CD4-positive, alpha-beta T cell treated with Interferon alpha-2 for 1 hour (primary cell): ENCODE measurements at places on chromosomes 7 and 10.

- no peak for DNase-seq
Measured at GRCh38 chr10:89566095-89566950, 30.9 kb upstream of the SLC16A12 start.

GRCh38 chr10:121313119-121313875 is 284.9 kb downstream of the FGFR2 start:
- no peak for DNase-seq

GRCh38 chr10:118670472-118671124 is 75.2 kb upstream of the PRLHR start:
- DNase-seq: no peak

DNA sequence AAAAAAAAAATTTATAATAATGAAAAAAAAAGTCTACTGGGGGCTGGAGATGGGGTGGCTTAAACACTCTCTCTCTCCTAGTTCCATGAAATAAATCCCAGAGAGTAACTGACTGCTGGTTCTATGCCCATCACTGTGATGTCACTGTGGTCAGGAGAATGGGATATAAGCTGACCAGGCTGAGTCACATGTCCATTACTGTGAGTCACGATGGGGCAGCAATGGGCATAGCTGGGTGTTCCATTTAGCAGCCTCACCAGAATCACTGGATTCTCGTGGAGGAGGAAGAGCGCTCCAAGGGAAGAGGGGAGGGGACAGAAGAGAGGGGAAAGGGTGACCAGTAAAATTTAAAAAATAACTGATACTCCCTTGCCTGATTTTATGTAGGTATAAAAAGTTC is 37.1 kb downstream of the MASTL start:
- no peak for DNase-seq

DNA sequence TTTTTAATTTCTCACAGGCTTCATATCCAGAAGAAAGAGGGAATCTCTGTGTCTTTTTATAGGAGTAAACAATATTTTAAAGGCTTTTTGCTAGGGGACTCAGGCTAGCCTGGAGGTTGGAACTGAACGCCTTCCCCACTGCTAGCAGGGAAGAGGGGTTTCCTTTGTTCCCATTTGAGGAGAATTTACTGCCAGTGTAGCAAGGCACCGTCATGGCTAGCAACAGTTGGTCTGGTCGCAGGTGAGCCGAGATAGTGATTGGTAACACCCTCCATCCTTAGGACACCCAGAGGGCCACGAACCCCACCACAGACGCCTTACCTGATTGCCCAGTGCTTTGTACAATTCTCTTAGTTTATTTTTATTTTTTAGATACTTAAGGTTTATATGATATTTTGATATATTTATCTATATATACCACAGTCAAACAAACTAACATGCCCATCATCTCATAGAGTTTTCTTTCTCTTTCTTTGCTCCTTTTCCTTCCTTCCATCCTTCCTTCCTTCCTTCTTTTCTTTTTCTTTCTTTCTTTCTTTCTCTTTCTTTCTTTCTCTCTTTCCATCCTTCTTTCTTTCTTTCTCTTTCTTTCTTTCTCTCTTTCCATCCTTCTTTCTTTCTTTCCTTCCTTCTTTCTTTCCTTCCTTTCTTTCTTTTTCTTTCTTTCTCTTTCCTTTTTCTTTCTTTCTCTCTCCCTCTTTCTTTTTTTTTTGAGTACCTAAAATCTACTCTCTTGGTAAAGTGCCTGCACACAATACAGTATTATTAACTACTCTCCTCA is 219.0 kb upstream of the AKR1E2 start:
- no peak for DNase-seq

DNA sequence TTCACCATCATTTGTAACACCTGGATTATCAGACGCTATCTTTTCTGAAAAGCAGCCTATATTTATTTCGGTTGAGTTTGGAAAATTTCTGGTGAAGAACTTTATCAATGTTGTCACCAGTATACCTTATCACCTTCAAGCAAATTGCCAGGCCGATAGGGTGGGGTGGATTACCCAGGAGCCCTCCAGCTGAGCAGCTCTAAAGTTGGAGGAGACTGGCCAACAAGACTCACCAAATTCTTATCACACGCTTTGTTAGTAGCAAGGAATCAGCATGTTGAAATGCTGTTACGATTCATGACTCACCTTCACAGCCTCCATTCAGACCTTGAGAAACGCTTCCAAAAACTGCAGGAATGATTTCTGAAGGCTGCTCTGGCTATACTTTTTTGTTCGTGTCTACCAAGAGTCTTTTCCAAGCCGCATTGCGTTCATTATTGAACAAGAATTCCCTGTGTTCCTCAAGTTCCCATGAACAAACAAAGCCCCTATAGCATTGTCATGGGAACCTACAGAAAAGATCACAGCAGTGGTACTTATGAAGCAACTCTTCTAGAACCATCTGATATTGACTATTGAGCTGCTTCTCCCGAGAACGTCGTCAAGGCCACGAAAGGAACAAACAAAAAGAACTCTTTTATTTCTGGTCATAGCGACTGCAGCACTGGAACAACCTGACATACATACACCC is 291.4 kb downstream of the SFMBT2 start:
- DNase-seq: no peak

- DNase-seq: no peak
Measured at GRCh38 chr10:84117686-84118394, 21.5 kb upstream of the GHITM start.

DNA sequence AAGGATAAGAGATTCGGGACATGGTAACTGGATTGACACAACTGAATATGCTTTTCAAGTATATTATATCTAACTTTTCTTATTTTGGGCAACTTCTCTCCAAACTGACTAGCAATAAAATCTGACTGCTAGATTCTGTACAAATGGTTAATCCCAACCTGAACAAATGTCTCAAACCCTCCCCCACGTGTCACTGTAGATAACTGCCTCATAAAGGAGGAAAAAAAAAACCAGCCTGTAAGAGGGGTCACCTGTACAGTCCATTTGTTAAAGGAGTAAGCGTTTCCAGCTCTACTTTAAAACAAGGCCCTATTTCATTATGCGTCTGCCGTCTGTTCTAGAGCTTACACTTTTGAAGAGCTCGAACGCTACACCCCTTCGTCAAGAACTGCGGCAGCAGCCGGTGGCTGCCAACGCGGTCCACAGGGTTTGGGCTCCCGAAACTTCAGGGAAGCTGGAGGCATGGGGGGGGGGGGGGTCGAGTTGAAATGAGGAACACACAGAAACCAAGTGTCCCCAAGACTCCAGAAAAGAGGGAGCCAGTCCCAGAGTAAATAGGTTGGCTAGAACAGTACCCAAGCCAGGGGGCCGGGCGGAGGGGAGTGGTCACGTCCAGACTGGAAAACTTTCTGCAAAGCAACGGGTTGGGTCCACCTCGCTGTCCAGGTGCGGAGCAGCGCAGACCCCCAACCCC is 492 bp downstream of the COG5 start:
- no peak for DNase-seq

DNA sequence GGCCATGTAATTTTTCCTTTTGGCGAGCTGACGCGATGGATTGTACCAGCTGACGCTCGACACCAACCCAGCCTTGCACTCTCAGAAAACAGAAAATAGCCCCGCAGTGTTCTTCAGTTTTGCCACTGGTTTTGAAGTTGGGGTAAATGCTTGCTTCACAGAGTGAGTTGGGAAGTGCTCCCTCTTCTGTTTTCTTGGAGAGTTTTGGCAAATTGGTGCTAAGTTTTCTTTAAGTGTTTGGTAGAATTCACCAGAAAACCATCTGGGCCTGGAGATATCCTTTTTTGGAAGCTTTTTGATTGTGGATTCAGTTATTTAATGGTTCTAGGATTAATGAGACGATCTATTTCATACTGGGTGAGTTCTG is 252.8 kb downstream of the ELFN1 start:
- DNase-seq: no peak

- no peak for DNase-seq
Measured at GRCh38 chr7:41046221-41046761, 656.6 kb downstream of the INHBA start.

DNA sequence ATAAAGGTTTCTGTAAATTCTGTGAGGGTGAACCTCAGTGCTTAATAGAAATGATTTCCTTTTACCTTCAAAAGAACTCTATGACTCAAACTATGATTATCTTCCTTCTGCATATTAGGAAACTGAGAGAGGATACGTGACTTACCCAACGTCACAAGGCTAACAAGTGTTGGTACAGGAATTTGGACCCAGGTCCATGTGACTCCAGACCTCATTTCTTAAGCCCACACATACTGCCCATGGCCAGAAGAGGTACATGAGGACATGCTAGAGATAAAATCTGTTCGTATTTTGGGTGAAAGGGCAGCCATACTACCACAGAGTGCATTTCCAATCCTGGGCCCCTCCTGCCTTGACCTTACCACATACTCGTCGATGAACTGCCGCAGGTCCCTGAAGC is 61.5 kb upstream of the TM9SF3 start:
- DNase-seq: no peak

DNA sequence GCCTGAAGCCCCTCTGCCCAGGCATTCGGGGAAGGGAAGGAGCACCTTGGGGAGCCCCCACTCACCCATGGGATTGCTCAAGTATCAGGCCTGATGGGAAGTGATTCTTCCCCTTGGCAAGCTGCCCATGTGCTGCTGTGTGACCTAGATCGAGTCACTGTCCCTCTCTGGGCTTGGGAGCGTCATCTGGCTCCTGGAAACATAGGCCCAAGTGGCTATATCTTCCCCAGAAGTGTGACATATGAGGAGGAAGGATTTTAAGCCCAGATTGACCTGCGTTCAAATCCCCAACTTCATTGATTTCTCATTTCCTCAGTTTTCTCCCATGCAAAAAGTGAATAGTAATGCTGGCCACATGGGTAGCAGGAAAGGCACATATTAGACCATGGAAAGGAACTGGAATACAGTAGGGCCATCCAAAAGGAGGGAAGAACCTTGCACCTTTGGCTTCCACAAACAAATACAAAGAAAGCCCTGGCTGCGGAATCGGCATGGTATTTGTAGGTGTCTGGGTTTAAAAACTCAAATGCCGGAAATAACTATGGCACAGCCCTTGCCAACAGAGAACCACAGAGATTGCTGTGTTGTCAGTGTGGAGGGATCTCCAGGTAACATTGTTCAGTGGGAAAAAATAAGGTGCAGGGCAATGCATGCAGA is 169.5 kb upstream of the ZMIZ1 start:
- DNase-seq: no peak

DNA sequence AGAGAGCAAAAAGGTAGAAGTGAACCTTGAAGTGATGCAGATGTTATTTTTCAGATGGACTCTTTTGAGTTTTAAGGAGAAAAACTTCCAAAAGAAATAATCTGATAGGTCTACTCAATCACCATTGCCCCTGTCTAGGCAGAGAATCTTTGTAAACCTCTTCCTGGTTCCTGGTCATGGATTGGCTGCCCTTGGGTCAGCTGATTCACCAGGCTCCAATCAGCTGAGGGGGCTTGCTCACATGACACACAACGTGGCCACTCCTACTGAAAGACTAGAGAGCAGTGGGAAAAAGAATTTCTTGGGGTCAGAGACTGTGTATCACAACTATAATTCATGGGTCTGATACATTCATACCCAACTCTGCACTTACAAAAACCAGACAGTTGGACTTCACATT is 20.0 kb upstream of the JCAD start:
- no peak for DNase-seq

DNA sequence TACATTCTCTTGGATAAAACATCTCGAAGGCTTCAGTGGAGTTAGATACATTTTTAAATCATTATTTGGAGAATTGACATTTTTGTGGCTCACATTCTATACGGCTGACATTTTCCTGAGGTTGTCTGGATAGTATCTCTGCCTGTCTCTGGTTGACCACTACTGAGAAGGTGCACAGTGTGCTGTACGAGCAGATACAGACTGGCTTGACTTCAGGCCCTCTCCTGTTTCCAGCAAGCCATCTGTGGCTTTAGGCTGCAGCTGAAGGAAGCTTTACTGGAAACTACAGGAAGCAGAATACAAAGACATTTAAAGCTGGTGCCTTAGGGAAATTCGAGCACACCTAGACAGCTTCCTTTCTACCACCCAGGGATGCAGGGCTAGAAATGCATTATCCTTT is 39.3 kb upstream of the RSU1 start:
- no peak for DNase-seq

DNA sequence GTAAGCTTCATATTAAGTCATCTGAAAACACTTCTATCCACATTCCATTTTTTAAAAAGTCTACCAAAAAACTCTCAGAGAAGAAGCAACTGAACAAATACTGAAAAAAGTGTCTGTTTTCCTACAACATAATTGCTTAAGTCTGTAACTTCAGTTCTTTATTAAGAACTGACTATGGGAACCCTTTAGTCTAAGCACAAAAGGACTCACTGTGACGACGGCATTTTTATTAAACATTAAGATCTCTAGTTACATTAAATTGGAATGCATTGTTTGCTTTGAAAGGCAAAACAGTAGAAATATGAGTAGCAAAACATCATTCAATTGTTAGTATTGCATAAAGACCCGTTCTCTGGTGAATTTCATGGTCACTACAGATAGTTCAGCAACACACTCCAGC is 5.8 kb upstream of the FAM3C start:
- no peak for DNase-seq

DNA sequence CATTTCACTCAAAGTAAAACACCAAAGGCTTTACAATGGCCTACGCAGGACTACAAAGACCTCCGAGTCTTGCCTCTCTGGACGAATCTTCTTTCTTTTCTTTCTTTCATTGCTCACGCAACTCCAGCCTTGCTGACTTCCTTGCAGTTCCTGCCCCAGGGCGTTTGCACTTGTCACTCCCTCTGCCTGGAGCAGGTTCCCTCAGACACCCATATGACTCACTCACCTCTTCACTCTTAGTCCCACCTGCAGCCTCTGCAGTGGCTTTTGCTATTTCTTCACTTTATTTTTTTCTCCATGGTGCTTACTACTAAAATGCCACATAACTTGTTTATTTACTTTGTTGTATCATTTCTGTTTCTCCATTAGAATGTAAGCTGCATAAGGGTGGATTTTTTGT is 33.1 kb downstream of the GHRHR start:
- no peak for DNase-seq

DNA sequence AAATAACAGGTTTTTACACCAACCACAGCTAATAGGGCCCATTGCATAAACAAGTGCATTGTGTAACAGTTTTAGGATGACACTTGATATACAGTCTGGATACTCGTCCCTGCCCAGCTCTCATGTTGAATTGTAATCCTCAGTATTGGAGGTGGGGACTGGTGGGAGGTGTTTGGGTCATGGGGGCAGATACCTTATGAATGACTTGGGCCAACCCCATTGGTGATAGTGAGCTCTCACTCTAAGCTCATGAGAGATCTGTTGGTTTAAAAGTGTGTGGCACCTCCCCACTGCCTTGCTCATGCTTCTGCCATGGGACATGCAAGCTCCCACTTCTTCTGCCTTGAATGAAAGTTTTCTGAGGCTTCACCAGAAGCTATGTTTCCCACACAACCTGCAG is 136.7 kb downstream of the PDE1C start:
- DNase-seq: no peak
